Endothelial cell of umbilical vein (primary cell): ENCODE measurements at places on chromosomes 7 and 10. TPM values are rescaled to one million over a fixed set of nuclear protein-coding genes. Genes with fewer than 3 reads are reported as not detected.

GRCh38 chr7:231030-231857 is 38.9 kb downstream of the FAM20C start:
- DNase-seq = no peak

- no peak for DNase-seq
Measured at GRCh38 chr10:56116684-56117083, 244.4 kb downstream of the ZWINT start.

DNA sequence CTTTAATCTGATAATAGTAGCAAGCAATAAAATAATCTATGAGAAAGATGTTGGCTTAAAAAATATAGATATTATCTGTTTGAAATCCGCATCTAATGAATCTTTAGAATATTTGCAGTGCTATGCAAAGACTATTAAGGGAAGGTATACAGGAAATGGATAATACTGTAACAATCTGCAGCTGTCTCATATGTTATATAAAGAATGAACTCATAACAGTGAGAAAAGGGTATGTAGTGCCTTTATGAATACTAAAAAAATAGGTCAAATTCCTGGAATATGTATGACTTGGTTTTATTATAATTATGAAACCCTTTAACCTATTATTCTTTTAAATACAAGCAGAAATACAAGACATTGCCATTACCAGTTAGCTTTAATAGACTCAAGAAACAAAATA is 105.1 kb upstream of the GPR22 start:
- peak; percentile 19 for DNase-seq

DNA sequence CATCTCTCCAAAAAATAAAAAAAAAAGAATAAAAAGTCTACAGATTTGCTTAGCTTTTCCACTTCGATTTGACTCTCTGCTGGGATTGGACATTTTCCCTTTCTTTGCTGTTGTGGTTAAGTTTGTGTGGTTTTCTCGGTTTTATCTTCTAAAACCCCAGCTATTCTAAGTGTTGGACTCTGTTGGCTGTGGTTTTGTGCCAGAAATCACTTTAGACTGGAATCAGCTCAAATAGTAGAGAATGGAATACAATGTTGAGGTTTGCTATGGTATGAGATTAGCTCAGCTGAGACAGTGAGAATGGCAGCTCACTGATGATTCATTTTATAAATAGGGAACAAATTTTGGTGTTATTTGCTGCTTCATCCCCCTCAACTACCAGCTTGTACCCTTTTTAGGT is 116.0 kb downstream of the BUB3 start:
- DNase-seq = no peak

GRCh38 chr10:131547129-131547799 is 235.7 kb upstream of the TCERG1L start:
- DNase-seq = no peak

GRCh38 chr10:86963341-86963919 is 4.9 kb upstream of the ADIRF start:
- no peak for DNase-seq

DNA sequence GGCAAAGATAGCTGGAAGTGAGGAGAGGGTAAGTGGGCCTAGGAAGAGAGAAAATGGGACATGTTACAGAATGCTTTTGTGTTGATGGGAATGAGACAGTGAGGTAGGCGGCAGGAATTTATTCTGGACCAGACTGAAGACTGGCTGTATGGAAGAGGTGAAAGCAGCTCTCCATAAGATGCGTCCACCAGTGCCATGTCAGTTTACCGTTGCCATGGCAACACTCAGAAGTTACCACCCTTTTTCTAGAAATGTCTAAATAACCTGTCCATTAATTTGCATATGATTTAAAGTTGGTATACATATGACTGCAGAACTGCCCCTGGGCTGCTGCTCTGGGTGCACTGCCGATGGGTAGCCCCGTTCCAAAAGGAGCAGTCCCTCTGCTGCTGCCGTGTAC is 46.7 kb downstream of the RAB18 start:
- DNase-seq = no peak

GRCh38 chr10:26727005-26727404 is 29.5 kb downstream of the PDSS1 start:
- no peak for DNase-seq

DNA sequence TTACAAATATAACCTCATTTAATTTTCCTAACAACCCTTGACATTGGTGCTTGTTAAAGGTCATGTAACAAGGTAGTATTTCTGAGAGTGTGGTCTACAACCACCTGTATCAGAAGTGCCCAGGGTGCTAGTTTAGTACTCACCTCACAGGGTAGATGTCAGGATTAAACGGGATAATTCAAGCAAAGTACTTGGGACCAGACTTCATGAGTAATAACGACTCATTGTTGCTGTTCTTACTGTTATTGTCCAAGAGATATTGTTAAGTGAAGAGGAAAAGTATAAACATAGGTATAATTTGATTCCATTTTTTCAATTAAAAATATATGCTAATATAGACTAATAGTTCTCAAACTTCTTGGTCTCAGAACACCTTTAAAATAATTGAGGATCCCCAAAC is 179.3 kb downstream of the WNT2 start:
- peak; percentile 57 for DNase-seq

DNA sequence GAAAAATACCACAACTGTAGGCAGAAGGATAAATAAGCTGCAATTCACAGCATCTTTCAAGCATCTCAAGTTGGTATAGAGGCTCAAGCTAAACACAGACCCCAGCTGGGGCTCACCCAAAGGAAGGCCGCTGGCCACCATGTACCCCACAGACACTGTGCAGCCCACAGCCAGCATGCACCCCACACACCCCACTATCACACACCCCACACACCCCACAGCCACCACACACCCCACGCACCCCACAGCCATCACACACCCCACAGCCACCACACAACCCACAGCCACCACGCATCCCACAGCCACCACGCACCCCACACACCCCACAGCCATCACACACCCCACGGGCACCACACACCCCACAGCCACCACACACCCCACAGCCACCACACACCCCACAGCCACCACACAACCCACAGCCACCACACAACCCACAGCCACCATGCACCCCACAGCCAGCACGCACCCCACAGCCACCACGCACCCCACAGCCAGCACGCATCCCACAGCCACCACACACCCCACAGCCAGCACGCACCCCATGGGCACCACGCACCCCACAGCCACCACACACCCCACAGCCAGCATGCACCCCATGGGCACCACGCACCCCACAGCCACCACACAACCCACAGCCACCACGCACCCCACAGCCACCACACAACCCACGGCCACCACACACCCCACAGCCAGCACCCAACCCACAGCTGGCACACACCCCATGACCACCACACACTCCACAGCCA is 214.7 kb downstream of the DNAJB6 start:
- no peak for DNase-seq

DNA sequence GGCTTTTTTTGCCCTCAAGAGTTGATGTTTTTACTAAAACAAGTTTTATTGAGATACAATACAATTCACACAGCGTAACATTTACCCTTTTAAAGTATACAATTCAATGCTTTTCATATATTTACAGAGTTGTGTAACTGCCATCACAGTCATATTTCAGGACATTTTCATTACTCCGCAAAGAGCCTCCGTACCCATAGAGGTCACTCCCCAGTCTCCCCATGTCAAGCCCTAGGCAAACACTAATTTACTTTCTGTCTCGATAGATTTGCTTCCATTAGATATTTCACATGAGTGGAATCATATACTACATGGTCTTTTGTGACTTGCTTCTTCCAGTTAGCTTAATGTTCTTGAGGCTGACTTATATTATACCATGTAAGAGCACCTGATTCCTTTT is 183.8 kb downstream of the PRKCQ start:
- DNase-seq = no peak

GRCh38 chr7:70574314-70574834 is 557.6 kb upstream of the GALNT17 start:
- no peak for DNase-seq

DNA sequence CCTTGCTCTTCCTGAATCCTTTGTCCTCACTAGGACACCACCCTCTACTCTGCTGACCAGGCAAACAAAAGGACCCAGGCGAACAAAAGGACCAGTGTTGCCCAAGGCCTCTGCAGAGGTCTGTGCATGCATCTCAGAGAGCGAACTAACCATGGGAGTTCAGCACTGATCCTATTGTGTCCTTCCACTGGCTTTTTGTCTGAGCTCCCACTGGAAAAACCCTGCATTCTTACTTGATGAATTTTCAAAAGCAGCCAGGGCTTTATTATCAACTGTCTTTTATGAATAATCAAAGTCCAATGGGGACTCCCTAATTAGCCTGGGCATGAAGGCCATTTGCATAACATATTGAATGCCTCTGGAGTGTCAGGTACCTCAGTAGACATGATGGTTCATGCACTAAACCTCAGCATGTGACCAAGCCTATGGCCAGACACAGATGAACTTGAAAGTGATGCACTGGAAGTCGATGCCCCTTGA is 140.6 kb downstream of the KCNMA1 start:
- no peak for DNase-seq

DNA sequence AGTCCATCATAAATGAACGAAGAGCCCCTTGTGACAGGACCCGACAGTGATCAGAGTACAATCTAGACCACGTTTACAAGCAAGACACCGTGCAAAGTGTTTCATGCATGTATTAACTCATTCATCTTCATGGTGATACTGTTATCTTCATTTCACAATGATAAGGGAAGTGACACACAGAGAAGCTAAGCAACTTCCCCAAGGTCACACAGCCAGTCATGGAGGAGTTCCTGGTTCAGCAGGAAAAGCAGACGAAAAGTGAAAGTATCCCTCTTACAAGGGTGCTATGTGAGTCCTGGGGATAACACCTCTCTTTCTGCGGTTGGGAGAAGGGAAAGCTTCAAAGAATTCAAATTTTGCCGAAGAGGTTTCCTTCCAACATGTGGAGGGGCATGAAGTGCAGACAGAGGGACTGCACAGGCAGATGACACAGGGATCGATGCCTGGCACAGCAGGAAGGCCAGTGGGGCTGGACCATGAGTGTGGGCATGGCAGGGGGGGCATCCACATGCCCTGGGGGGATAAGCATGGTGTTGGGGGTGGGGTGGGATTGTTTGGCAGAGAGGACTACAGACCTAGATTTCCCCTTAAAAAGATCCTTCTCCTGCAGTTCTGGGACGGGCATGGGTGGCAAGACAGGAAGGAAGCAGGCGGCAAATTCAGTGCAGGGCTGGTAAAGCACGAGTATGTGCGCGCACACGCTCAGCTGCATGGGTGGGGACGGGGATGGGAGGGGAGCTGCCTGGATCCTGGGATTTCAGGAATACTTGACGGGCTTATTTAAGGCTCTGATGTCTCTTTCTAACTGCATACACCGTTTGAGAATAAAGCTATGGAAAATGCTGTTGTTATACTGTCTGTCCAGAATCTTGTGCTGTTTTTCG is 33.5 kb upstream of the DDC start:
- DNase-seq = no peak

DNA sequence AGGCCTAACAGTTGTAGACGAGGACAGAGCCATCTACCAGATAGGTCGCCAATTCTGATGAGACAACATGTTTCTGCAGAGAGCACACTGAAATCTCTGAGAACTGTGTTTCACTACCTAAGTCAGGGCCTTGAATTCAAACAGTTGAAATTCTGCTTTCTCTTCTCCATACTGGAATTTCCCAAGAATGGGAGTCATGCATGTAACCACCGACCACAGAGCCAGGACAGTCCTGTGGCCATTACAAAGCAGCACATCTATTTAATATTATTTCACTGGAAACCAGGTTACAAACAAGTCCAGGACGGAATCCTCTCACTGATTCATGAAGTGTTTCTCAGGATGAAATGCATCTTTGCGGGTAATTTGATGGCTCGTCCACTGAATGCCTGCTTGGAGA is 62.0 kb upstream of the ST8SIA6 start:
- no peak for DNase-seq

DNA sequence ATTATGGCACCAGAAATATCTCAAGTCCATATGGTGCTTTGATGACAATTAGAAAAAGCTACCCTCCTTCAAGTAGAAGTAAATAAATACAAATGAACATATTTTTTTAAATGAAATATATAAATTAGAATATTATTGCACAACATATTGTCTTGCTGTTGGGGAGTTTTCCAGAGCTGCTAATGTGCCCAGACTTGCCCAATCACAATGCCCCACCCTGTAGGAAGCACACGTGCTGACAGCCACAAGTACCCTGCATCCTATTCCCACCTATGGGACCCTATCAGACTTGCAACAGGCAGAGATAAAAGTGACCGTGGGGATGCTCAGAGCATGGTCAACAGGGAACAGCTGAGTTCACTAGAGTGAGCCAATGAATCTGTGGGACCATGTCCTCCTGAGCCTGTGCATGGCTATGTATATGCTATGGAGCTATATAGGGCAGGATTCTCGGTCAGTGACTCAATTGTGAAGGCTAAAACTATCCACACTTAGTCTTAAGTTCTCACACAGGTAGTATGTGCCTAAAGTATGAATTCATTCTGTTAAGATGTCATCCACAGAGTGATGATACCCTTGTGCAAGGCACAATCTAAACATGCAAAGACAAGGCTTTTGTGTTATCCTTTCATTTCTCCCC is 336.0 kb downstream of the HGF start:
- DNase-seq = no peak

The DNAJC1 gene
- 19.7 and 22.5 TPM in 2 replicates for total RNA-seq

The ANK3 gene
- total RNA-seq = 5.4 and 8.5 TPM in 2 replicates

The NME8 gene
- total RNA-seq = not detected in 2 replicates

The CLEC5A gene
- total RNA-seq = not detected in 2 replicates

The CCDC172 gene
- not detected in 2 replicates for total RNA-seq

The PHF14 gene
- total RNA-seq = 38.6 and 43.4 TPM in 2 replicates

The STRIP2 gene
- 8.8 and 10.0 TPM in 2 replicates for total RNA-seq
